Activated CD4-positive, alpha-beta memory T cell treated with anti-CD3 and anti-CD28 coated beads for 36 hours (primary cell): ENCODE measurements at places on chromosomes 4 and X. TPM values are rescaled to one million over a fixed set of nuclear protein-coding genes. Genes with fewer than 3 reads are reported as not detected.
A peak's percentile ranks its signal among the peaks of the same experiment; 100 is the strongest.

The NDNF gene
- not detected for total RNA-seq

The C4orf51 gene
- total RNA-seq = not detected

The RHOXF2 gene
- total RNA-seq = not detected

DNA sequence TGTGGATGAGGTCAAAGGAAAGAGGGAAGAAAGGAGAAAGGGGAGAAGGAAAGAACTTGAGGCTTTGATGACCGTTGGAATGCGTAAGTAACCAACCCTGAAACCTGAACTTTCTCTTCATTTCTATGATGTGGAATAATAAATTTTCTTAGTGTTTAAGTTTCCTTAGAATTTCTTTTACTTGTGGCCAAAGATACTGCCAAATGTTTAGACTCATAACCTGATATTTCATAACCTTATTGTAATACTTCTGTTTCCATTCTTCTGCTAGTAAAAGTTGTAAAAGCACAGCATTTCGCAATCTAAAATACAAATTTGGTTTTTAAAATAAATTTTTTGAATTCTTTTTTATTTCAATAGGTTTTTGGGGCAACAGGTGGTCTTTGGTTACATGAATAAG, 258.5 kb upstream of the GIMD1 start:
- no peak for DNase-seq

DNA sequence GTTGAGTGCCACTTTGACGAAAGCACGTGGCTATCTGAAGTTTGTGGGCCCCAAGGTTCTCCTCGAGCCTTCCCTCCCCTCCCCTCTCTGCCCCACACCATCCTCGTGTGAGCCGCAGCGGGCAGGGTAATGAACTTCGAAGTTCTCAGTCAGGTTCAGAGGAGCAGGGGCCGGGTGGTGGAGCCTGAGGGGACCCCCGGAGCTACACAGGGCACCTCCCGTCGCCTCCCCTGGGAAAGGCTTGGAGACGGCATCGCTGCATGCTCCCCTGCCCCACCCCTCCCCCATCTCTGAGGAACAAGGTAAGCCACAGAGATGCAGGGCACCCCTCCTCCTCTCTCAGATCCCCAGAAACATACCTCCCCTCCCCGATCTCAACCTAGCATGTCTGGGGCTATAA, 2.8 kb upstream of the NKX1-1 start:
- no peak for DNase-seq

DNA sequence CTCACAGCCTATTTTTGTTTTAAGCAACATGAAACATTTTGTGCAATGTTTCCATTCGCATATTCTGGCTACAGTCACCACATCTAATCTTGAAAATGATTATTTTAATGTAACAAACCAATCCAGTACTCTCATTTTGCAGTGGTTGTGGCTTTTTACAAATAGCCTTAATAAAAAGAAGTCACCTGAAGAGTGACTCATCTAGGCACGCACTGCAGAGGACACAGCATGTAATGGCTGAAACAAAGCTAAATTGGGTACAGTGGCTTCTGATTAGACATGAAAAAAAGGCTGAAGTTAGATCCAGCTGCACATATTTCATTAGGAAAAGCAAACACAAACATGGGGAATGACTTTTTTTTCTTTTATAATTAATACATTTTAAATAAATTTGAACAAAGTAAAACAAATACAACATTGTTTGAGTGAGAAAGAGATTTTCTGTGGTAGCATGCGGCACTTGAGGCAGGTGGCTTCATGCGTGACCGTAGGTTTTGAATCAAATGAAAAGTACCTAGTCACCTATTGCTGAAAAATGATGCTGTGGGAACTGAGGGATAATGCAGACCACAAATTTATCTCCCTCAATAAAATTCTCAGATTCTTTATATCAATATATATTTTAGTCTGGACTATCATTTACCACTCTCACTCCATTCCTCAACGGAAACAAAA, 240.8 kb upstream of the DDX53 start:
- DNase-seq = no peak

- DNase-seq = peak; percentile 28
Measured at GRCh38 chr4:3346146-3346545, 53.3 kb downstream of the RGS12 start.

DNA sequence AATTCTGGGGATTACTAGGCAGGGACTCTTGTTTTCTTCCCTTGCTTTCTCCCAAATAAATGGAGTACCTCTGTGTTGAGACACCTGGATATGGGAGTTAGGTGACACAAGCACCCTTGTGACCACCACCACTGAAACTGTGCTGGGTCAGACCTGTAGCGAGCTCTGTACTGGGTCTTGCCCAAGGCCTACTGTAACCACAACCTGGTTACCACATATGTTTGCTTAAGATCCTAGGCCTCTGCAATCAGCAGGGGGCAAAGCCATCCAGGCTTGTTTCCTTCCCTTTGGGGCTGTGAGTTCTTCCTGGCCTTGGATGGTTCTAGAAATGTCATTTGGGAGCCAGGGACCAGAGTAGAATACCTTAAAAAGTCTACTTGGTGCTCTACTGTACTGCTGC, 49.4 kb downstream of the LPAR4 start:
- DNase-seq = no peak

- no peak for DNase-seq
Measured at GRCh38 chrX:38409289-38409688, 56.9 kb downstream of the OTC start.

DNA sequence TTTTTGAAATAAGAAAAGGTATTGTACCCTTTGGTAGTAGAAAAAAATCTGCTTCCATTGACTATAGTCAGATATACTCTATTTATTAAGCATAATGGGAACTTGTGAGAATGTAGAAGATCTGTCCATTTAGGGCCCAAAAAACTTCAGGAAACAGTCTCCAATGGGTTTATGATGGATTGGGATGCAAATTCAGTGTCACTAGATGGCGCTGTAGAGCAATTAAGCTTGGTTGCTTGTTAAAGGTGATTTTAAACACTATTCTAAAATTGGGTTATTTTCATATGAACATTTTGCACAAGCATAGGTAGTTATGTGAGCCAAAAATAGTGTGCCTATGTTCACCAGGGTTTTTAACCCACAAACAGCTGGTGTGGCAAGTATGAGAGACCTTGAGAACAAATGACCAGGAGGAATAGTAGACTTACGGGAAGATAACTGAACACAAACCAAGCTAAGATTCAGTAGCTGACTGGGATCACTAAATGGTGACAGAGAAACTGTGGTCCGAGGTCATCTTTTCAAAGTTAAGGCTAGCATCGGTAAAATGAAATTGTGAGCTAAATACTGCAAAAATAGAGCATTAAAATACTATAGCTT, 80.3 kb upstream of the LSM6 start:
- DNase-seq = peak; percentile 12

DNA sequence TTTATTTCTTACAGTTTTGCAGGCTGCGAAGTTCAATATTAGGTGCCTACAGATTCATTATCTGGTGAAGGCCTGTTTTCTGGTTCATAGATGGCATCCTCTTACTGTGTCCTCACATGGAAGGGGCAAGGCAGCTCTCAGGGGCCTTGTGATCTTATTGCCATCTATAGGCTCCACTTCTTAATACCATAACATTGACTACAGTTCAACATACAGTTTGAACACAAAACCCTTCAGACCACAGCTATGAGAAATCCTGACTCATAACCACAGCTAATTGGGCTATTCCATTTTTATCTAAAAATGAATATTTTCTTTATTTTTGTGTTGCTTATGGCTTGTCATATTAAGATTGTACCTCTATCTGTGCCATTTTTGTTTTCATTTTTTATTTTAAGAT, 72.3 kb downstream of the STAG2 start:
- no peak for DNase-seq

DNA sequence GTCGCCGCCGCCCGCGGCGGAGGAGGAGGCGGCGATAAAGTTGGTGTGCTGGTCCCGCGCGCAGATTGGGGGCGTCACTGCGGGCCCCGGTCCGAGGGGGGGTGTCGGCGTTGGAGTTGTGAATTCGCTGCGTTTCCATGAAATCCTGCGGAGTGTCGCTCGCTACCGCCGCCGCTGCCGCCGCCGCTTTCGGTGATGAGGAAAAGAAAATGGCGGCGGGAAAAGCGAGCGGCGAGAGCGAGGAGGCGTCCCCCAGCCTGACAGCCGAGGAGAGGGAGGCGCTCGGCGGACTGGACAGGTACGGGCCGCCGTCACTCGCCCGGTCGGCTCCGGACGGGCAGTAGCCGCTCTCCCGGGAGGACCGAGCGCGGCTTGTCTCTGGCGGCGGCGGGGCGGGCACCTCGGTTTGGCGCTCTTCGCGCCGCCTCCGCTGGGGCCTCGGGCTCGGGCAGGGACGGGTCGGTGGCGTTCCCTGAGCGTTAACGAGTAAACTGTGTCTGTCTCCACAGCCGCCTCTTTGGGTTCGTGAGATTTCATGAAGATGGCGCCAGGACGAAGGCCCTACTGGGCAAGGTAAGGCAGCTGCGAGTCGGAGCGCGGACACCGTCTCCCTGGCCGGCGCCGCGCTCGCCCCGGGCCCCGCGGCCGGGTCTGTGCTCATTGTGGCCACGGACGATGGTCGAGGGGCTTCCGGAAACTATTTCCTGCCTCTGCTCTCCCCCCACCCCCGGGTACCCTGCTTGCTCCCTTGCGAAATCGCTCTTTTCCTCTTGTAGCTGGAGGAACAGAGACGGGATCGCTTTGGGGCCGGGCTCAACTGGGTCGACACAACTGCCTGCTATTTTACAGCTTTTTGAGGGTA, 658 bp downstream of the KDM6A start:
- DNase-seq = peak; percentile 48

The MAGEB1 gene
- not detected for total RNA-seq

DNA sequence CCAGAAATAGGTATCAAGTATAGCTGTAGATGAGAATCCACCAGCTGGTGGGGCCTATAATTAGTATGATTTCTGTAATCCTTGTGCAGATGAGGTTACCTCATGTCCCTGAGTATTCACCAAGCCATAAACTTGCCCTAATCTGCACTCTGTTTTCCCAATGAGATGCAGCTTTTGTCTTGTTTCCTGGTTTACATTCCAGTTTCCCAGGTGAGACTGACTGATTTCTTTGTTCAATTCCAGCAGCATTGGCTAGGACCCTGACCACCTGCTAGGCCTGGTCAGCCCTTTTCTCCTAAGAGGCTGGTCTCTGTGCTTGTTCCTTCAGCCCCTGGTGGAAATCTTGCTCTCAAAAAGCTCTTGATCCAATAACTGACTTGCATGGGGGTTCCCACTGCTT, 44.6 kb downstream of the GABRB1 start:
- no peak for DNase-seq

DNA sequence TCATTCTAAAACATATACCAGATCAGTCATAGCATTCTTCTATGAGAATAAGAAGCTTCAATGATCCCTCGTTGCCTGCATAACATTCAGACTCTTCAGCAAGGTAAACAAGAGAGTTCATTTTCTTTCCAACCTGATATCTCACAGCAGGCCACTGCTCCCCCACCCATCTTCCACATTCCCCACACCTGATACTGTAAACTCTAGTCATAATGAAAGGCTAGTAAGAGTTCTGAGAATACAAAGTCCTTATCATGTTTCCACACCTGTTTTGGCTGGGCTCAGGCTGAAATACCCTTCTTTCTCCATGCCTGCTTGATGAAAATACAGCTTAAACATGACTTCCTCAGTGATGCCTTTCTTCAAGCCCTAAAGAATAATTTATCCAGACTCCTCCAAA, 2.3 kb upstream of the AASDH start:
- no peak for DNase-seq

The PAPSS1 gene
- total RNA-seq = 34.9 TPM

DNA sequence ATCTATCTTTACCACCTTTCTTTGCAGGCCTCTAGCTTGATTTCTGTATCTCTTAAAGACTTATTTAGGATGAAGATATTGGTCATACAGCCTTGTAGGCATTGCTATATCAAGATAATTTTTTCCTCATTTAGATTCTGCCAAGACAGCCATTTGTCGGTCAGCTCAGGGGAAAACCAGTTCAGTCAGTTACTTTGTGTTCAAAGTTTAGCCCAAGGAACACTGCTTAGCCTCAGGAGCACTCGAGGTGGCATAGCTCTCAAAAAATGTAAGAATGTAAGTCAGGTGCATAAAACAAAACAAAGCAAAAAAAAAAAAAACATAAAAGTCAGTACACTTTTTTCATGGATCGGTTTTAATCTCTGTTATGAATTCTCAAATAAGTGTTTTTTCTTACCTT, 43.4 kb downstream of the NRK start:
- no peak for DNase-seq

- DNase-seq = no peak
Measured at GRCh38 chrX:155876704-155877103, 4.4 kb upstream of the VAMP7 start.

The SYP gene
- total RNA-seq = 5.4 TPM

- peak; percentile 91 for DNase-seq
Measured at GRCh38 chr4:7103031-7103606, 35.3 kb upstream of the GRPEL1 start.

The CNKSR2 gene
- 3.6 TPM for total RNA-seq

- DNase-seq = peak; percentile 60
Measured at GRCh38 chr4:102586644-102587021, 85.5 kb downstream of the NFKB1 start.

The AFM gene
- total RNA-seq = not detected
